ENCODE measurements at places on chromosomes 5 and 9. TPM values are rescaled to one million over a fixed set of nuclear protein-coding genes. Genes with fewer than 3 reads are reported as not detected.

GRCh38 chr5:140049205-140049604 is 6.1 kb upstream of the NRG2 start:
- no peaks in the 10 kb centered on the region for H3K4me1 ChIP-seq
- H3K27ac ChIP-seq = no peak overlapping the region
- no peak overlapping the region for H3K4me3 ChIP-seq
- no peak for DNase-seq

DNA sequence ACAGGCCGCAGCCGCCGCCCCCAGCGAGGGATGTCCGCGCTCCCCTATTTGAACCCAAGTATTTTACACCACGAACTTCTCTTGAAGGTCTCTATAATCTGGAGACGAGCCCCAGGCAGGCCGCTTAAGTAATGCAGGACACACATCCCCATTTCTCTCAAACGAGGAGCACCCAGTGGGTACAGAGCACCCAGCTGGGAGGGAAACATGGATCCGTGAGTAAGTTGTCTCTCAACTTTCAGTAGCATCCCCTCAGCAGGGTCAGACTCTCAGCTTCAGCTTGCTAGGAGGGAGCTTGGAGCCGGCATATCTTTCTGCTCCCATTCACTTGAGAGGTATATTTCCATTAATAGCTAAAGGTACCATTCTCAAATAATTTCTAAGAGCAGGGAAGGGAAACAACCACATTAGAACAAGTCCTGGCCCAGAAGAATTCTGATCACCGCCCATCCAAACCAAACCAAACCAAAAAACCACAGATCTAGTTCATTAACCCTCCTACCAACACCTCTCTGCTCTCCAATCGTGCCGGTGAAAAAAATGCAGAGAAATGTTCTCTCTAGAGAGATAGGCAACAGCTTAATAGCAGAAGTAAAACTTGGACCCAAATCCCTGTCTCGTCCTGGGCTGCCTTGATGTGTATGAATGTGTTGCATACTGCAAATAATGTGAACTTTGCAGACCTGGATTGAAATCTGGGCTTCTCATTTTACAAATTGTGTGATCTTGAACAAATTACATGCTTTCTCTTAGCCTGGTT is 910 bp downstream of the TDRD7 start:
- DNase-seq = no peak
- no peaks in the 10 kb centered on the region for H3K4me1 ChIP-seq
- peak overlapping the region; percentile 98 for H3K4me3 ChIP-seq
- H3K27me3 ChIP-seq = no peaks in the 10 kb centered on the region
- H3K27ac ChIP-seq = peak overlapping the region; percentile 85
- no peaks in the 10 kb centered on the region for H3K36me3 ChIP-seq

- no peak overlapping the region for H3K4me3 ChIP-seq
- H3K36me3 ChIP-seq = no peaks in the 10 kb centered on the region
- no peak overlapping the region for H3K27ac ChIP-seq
- no peaks in the 10 kb centered on the region for H3K27me3 ChIP-seq
Measured at GRCh38 chr9:7570107-7570720, 229.4 kb downstream of the DMAC1 start.

GRCh38 chr9:312596-313320 is 98.1 kb downstream of the DOCK8 start:
- DNase-seq = no peak
- no peak overlapping the region for H3K27ac ChIP-seq
- H3K4me1 ChIP-seq = no peaks in the 10 kb centered on the region
- no peaks in the 10 kb centered on the region for H3K36me3 ChIP-seq

Gene EXD3
- total RNA-seq = 21.8 TPM

Gene TMEM174
- total RNA-seq = not detected

Measured in left lung (tissue), 14 donors.